NCI-H2081 treated with DMSO at 0.1 percent for 48 hours (cell line): ENCODE measurements at places on chromosomes 7 and 10.

GRCh38 chr10:7666253-7667023 is at the start of gene ITIH5:
Gene ITIH5, minus strand, starts transcription at chr10:7666966. Its CDS starts 74 bp downstream, at chr10:7666892.
- DNase-seq: no peak

DNA sequence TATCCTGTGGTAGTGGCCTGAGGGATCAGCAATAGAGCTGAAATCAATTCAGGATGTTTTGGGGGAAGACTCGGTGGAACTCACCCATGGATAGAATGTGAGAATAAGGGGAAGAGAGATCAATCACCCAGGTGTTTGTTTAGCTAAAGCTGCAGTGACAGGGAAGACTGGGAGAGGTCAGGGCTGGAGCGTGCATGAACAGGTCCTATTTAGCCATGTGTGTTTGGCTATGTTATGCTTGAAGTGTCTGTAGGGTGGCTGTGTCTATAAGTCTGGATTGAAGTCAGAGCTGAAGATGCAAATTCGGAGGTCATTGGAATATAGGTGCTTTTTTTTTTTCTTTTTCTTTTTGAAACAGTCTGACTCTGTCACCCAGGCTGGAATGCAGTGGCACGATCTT is 4.6 kb downstream of the ATP6V1F start:
- DNase-seq: no peak

DNA sequence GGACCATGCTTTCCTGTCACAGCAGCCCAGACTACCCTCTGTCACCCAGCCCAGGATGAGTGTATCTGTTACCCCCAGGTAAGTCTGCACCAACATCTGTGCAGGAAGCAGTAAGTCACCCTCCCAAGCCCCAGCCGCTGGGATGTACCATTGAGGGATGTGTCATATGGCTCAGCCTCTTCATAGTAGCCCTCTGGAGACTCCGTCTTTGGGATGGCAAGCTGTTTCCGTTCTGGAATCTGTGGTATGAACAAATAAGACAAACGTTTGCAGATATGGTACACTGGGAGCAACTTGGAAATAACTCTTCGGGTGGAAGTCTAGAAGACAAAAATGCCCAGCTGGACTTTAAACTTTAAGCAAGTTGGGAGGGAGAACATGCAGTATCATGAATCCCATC is 81.3 kb downstream of the AFAP1L2 start:
- no peak for DNase-seq

DNA sequence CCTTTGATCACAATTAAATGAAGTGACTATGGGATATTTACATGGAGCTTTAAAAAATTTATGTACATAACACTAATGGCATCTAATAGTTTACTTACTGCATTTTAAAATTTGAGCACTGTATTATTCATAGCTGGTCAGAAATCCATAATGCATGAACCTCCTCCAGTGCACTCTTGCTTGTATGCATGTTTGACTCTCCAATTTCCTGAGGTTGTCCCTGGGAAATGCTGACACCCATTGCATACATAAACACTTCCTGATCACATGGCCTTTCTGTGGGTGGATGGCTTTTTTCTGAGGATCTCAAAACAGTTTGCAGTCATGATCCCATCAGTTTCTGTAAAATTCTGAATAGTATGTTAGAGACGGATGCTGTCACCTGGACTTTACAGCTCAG is 577.8 kb downstream of the REEP3 start:
- DNase-seq: no peak

- DNase-seq: no peak
Observed at GRCh38 chr10:70885481-70885880, 2.9 kb downstream of the PCBD1 start.

DNA sequence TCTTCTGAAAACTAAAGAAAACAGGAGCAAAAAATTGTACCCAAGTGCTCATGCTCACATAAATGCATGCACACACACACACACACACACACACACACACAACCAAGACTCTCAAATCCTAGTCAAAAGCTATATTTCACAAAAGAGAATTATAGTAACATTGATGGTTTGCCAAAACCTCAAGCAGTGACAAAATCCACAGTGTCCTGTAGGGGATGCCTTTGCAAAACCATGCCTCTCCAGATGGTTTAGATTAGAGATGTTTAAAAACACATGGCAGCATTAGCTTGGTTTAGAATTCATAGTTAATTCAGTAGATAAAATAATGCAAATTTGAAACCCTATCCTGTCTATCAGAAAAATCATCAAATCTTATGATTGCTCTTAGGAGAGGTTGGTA is 232.2 kb downstream of the DYNC1I1 start:
- DNase-seq: no peak

DNA sequence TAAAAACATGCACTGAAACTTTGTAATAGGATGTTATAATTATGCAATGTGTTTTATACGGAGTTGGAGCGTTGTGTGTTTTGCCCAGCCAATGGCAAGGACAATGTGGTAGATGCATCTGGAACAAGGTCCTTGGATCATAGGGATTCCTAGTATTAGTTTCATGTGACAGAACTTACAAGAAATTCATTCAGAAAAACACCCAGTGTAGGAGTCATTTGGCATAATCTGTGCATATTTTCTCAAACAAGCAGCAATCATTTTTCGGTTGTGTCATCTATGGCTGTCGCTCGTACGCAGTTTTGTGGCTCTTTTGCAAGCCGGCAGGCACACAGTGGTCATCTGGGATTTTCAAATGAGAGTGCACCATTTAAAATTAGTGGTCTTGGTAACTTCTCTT is 19.8 kb downstream of the CREB5 start:
- no peak for DNase-seq

DNA sequence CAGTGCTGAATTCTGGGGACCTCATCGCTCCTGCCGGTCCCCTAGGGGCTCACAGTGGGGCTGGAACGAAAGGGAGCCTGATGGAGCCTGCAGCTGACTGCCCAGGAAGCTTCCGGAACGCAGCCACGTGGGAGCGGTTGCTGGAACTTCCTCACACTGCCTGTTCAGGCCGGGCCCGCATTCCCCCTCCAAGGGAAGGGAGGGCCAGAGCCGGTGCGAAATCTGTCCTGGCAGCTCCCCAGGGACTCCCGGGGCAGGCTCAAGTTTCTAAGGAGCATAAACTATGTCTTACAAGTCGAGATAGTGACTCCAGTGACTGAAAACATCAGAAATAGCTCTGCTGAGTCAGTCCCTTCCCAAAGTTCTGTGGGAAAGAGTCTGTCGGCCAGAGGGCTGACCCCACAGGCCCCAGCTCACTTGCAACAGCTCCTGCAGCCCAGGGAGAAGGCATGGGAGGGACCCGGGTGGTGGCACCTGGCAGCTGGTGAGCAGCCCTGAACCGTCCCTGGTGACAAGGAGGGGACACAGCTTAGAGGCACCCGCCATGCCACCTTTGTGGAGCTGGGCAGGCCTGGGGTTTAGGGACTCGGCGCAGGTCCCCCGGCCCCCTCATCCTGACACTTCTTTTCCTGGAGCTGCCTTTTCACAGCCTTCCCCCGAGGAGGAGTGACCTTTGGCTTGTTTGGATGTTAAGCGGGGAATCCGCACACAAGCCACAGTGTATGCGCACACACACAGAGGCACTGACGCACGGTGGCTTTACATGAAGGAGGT is 47.6 kb downstream of the PDGFA start:
- DNase-seq: no peak

DNA sequence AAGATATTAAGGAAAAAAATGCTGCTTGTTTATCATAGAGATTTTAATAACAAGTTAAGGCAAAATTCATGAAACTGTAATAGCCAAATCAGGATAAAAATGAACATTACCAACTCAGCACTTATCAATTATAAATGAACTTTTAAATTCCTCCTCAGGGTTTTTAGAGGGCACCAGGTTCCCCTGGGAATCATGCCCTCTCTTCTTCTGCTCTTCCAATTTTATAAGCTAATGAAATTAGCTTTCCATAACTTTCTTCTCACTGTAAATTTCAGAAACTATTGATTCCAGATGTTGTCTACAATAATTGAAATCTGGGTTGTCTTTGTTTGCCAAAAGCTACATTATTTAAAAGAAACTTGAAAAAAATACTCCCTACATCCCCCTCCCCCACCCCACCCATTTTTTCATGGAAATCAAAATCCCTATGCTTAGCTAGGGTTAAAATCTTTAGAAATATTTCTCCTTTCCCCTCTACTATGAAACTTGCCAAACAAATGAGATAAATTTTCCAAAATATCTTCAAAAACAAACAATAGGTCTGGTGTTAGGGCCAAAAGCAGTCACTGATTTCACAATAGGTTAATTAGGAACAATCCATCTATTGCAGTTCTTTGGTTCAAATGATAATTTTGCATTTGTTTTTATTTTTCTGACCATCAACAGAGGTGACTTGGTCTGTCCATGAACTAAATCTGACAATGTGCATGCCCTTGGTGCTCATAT is 187.7 kb downstream of the DOCK4 start:
- DNase-seq: no peak

DNA sequence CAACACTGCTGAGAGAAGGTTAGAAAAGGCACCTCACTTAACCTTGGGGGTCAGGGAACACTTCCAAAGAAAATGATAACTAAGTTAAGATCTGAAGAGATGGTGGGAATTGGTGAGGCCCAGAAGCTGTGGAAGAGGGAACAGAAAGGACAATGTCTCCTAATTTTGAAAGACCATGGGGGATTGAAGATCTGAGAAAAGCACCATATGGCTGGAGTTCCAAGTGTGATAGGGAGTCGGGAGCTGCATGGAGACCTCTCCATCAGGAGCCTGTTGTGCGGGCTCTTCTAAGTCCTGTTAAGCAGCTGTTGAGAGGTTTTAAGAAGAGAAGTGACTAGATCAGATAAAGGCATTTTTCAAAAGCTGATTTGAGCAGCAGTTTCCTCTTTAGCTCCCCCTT is 254.3 kb downstream of the CDK14 start:
- DNase-seq: no peak

GRCh38 chr7:31688996-31689395 is 2.0 kb downstream of the PPP1R17 start:
- DNase-seq: no peak

DNA sequence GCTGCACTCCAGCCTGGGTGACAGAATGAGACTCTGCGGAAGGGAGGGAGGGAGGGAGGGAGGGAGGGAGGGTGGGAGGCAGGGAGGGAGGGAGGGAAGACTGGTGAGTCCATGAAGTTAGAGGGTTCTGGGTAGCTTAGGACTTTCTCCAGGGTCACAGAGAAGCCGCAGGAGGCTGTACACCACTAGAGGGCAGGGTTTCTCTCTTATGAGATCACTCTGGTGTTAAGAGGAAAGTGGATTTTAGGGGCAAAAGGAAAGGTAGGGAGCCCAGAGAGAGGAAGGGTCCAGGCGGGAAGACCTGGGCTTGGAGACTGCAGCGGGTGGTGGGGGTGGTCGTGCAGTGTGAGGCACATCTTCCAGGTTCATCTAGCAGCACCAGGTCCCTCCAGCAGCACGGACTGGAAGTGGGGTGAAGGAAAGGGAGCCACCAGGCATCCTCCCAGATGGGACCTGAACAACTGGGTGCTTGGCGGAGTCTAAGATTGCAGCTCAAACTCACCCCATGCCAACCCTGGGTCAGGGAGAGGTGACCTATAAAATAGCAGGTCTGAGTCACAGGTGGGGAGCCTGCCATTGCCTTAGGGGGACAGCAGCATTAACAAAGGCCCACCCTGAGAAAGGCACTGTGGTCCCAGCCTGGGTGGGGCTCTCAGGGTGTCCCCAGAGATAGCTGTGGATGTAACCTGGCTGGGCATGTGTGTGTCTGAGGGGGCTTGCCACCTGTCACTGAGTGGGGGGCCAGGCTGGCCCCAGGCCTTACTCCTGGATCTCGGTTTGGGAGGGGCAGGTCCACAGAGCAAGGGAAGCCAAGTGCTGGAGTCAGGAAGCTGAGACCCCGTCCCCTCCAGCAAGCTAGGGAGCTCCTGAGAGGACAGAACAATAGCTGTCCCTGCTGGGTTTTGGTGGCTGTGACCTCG is 48.5 kb upstream of the SLC29A3 start:
- DNase-seq: no peak
